ENCODE measurements at places on chromosomes 5 and 9. TPM values are rescaled to one million over a fixed set of nuclear protein-coding genes. Genes with fewer than 3 reads are reported as not detected.

GRCh38 chr5:175542232-175542965 is 64.0 kb downstream of the SFXN1 start:
- DNase-seq: no peak

- DNase-seq: no peak
These were observed 6.9 kb downstream of the ADAM19 start for GRCh38 chr5:157568720-157569119.

The GPR21 gene
- not detected for total RNA-seq

DNA sequence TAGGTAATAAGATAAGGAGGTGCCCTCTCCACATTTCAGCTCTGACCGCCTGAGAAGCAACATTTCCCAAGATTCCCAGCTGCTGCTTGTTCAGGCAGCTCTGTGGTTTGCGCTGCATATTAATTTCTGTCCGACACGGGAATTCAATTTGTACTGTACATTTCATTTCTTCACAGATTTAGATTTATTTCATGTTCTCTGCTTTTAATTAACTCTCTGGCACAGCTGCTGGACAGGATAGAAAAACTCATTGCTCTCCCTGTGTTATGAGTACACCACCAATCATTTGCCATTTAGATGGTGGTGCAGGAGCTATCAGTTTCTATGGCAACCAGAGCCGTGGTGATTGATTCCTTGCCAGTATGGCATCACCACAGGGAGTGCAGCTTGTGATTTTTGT is 558.5 kb downstream of the DMRTA1 start:
- DNase-seq: no peak

DNA sequence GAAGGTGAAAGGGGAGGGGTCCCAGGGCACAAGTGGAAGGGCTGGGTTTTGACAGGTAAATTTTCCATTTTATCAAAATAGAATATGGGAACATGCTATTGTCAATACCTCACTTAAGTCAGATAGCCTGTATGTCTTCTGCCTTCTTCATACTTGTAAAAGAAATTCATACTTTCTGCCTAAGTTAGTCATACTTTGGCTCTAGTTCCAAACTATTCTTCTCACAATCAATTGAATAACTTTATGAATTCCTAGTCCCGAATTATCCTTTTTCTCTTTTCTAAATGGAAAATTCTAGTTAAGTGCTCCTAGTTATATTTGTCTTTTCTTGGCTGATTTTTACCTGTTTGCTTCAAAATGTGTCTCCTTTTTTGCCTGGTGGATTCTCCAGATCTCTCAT is 271.4 kb downstream of the CSNK1G3 start:
- DNase-seq: no peak

GRCh38 chr5:52743970-52744369 is 43.7 kb upstream of the ITGA1 start:
- DNase-seq: no peak

DNA sequence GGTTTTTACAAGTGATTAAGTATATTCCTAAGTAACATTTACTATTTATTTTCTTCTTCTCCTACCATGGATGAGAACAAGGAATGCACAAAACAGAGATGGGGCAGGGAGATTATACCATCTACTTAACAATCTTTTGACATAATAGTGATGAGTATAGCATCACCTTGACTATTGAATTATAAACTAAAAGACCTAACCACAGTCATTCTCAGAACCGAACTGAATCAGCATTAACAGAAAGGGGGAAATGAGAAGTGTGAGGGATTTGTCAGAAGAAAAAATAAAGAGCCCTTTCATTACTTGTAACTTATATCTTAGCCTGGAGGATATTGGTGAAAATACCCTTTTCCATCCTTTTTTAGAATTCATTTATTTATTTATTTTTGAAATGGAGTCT is 21.9 kb downstream of the OR2Y1 start:
- DNase-seq: no peak

The SMIM33 gene
- total RNA-seq: not detected

DNA sequence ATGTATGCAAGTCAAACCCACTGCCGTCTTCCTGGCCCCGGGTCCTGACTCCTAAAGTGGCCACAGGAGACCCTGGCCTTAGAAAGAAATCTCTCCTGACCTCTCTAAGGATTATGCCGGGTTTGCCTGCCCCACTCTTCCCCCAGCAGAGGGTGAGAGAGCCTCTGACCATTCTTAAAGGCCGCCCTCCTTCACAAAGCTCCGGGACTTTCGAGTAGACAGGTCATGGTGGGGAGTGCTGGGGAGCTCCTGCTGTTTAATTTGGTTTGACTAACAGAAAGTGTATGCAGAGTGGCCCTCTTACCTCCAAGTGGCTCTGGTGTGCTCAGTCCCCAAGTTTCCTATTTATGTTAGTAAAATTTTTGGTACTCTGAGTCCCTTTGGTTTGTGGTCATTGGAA is 111.8 kb downstream of the LRRC70 start:
- DNase-seq: no peak

DNA sequence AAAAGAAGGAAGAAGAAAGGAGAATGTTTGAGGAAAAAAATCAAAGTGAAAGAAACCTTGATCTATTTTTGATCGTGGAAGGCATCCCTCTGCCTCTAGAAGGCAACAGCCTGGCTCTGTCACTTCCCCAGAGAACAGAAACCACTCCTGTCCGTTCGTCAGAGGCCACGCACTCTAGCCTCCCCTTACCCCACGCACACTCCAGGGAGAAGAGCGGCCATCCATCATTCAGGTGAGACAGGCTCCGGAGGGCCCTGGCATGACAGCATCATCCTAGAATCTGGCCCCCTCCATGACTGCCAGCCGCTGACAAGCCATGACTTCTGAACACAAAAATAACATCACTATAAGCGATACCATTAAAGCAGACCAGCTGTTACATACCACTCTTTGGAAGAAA is 135.8 kb downstream of the ROR2 start:
- DNase-seq: peak; percentile 20

DNA sequence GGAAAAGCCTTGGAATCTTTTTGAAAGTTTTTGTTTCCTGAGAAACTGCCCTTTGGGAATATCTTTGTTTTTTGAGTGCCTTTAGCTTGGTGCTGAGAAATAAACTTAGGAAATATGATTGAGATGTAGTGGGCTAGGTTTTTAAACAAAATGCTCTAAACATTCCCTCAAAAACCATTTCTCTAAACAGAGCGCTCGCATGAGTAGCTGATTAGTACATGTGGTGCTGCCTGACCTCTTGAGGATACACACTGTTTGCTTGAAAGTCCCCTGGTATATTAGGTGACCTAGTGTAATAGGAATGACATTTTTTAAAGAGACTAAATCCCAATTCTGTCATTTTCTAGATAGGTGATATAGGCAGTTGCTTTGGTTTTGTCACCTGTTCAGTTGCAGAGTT is 132.3 kb downstream of the ADAMTSL1 start:
- DNase-seq: no peak

The ARHGEF28 gene
- 46.7 TPM for total RNA-seq

DNA sequence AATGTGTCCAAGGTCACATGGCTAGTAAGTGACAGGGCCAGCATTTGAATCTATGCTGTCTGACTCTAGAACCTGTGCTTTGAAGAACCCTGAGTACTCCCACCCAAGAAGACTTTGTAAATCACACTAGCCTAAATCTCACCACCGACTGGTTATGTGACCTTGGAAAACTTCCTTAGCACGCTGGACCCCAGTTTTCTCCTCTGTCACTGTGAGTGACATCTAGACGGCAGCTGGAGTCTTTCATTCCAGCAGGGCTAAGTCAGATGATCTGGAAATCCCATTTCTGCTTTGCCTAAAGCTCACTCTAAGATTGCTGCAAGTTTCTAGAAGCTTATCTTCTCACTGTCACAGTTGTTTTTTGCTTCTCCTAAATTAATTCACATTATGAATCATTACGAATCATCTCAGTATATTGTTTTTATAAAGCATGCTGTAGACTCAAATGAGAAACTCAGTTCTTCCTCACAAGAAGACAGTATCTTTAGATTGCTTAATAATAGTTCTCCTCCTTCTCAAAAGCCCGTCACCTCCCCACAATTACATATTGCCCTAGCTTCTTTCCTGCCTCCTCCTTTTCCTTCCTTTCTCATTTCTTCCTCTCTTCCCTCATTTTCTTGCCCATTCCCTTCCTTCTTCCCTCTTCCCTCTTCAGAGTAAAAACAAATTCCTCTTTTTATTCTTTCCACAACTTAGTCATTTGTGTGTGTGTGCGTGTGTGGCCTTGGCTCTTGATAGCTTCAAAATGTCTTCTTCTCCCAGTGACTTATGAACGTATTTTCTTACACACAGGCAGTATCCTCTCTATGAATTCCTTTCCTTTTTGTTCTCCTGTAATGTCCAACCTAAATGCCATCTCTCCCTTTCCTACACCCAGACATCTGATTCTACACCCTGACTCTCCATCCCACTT is 16.8 kb downstream of the ALDOB start:
- DNase-seq: no peak

The KIF20A gene
- total RNA-seq: 2.1 TPM

DNA sequence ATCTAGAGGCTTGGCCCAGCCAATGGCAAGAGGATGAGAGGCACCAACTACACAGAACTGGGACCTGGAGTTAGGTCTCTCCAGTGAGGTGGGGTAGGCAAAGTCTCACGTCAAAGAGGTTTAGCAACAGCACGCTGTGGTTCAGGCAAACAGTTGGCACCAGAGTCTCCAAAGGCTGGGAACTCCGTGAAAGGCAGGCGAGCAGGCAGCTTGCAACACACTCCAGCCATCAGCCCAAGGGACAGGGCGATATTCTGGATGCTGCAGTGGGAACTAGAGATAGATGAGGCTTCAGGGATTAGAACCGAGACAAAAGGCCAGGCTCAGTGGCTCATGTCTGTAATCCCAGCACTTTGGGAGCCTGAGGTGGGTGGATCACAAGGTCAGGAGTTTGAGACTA is 129.1 kb downstream of the PDZD2 start:
- DNase-seq: no peak

The CLPTM1L gene
- 88.2 TPM for total RNA-seq

The GAS1 gene
- total RNA-seq: 50.6 TPM

GRCh38 chr5:58317808-58318207 is 142.1 kb downstream of the PLK2 start:
- no peak for DNase-seq

DNA sequence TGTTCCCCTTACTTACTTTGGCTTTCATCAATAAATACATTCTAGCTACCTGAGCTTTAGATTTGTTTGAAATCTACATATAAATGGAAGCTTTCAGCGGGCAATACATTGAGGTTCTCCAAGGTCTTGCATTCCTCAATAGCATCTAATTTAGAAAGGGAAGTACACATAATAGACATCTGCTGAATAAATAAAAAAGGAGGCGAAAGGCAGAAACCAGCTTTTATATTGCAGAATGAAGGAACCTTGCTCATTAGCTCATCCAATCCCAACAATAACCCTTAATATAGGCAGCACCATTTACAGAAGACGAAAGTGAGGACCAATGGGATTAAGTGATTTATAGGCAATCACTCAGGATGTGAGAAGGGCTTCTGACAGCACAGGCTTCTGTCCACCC is 147.5 kb downstream of the MPDZ start:
- no peak for DNase-seq

- no peak for DNase-seq
These were observed 82.8 kb downstream of the SLC1A3 start for GRCh38 chr5:36689225-36689624.

DNA sequence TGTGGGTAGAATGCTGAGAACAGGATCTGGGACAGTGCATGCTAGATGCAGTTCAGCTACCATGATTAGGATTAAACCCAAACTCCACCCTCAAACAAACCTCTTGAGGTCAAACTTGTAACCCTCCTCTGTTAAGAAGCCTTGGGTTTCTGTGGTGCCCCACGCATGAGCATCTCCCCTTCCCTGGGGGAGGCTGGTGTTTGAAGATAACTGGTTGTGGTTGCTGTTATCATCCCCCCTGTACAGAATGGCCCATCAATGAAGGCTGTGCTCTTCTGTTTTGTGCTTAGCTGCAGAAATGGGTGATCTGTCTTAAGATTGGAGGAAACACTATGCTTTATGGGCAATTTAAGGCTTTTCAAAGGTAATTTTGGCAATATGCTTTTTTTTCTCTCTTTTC is 4.4 kb upstream of the DAB2IP start:
- DNase-seq: no peak

GRCh38 chr9:83633255-83633654 is 10.3 kb downstream of the IDNK start:
- no peak for DNase-seq

The ARL14EPL gene
- total RNA-seq: not detected

GRCh38 chr5:61289241-61289640 is 42.8 kb upstream of the ZSWIM6 start:
- no peak for DNase-seq

DNA sequence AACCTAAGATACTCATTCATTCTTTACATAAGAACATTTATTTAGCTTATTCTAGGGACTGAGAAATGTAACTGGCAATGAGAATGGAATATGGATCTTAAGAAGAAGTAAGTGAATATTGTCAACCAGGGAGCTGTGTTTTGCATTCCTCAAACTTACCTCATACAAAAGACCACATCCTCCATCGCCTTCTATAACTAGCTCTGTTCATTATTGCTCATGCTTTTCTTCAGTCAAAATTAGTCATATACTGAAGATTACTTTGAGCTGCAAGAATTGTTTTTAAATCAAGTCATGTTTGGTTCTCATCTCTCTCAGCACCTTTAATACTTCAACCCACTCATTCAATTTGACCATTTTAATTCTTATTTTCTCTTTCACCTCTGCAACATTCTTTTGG is 140.3 kb upstream of the RASA1 start:
- DNase-seq: no peak

GRCh38 chr9:12920437-12920836 is 145.6 kb downstream of the LURAP1L start:
- no peak for DNase-seq

The PLAC8L1 gene
- total RNA-seq: not detected

DNA sequence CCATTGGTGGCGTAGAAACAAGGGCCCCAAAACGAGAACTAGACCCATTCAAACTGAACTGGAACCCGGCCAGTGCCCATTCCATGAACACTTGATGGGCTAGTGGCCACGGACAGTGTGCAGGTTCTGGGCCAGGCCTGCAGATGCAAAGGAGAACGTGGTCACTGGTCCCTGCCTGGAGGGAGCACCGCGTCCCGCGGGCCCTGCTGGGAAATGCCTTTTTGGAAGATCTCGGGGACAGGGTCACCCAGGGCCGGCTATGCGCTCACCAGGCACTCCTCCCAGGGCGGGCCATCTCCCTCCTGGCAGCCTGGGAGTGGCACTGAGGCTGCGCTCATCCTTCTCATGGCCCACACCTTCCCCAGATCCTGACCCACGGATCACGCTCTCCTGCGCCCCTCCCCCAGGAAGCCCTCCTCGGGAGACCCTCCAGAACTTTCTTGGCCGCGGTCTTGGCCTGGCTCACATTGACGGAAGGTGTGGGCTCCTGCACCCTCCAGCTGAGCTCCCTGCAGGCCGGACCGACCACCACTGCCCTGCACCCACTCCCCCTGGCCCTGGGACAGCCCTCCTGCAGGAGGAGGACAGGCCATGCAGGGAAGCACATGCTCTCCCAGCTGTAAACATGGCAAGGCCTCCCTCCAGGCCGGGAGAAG is 2.8 kb upstream of the DIPK1B start:
- DNase-seq: no peak

The RAB24 gene
- 36.7 TPM for total RNA-seq

The ARHGEF39 gene
- 3.3 TPM for total RNA-seq

- peak; percentile 90 for DNase-seq
These were observed 92.1 kb downstream of the DAB2IP start for GRCh38 chr9:121743441-121744001.

All from suprapubic skin (tissue), 4 donors.